ENCODE measurements at places on chromosomes 11 and 22.

- no peak for DNase-seq
Observed at GRCh38 chr11:32870676-32871075, 21.9 kb upstream of the QSER1 start.

DNA sequence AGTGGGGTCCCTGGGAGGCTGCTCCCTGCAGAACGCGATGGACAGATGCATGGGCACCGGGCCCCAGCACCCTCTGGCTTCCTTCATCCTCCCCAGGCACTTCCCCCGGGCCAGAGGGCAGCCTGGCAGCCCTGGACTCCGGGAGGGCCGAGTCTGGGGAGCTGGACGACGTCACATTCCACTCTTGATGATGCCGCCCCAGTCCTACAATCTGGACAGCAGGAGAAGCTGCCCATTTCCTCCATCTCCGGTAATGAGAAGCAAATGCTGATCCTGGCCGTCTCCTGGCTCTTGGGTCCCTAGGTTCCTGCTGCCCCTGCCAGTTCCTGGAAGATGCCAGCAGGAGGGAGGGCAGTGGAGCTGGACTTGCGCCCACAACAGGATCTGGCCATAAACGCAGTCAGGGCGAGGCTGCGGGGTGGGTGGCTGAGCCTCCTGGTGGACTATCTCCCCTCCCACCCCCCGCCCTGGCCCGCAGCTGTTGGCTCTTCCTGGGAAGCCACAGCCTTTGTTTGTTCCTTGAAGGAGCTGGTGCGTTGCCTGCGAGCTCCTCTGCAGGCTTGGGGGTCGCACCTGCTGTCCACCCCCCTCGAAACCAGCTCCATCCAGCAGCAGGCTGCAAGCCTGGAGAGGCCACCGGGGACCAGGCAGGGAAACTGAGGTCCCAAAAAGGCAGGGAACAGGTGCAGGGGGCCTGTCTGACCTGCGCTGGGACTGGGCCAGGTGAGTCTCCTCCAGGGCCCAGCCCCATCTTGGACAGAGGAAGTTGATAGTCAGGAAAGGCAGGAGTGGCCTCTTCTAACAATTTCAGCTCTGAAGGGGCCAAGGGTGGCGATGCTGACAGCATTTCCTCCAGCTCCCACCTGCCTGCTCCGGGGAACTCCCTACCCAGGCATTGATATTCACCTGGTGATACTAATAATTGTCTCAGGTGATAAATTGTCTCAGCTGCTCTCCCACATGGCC, 17.9 kb upstream of the MUC6 start:
- no peak for DNase-seq

GRCh38 chr11:70424765-70425344, 26.5 kb downstream of the CTTN start:
- DNase-seq, result no peak

DNA sequence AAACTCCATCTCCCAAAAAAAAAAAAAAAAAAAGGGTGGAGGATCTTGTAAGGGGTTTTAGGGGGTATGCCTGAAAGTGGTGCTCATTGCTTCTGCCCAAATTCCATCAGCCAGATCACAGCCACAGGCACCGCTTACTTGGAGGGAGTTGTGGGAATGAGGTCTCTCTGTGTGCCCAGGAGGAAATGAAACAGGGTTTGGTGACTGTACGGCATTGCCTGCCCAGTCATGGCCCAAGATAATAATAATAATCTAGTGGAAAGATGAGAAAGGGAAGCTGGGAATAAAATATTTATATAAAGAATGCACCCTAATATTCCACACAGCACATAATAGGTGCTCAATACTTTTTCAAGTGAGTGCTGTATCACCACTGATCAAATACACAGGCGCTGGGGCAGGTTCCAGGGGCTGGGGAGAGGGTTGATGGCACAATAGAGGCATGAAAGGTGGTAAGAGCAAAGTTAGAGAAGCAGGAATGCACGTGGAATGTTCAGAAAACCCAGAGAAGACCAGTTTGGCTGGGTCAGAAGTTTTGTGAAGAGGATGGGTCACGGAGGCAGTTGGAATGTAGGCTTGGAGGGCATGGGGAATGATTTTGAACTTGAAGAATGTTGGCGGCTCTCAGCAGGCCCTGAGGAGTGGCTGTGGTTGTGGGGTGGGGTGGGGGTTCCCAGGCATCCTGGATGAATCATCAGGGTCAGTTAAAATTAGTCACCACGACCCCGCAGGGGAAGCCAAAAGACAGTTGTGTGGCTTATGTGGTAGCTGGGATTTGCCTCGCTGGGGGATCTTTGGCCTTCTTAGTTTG, 12.5 kb upstream of the MB start:
- no peak for DNase-seq

DNA sequence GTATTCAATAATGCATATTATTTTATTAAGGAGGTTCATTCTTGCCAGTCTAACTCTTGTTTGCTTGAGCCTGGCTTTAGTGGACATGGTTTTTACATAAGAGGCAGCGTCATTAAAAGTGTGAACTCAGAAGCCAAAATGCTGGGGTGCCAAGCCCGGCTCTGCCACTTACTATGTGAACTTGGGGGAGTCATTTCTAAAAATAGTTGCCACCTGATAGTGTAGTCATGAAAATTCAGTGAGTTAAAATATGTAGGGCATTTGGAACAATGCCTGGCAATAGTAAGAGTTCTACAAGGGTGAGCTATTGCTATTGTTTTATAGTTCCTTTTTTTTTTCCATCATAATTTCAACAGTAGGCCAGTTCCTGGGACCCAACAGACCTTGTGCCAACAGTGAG, 49.9 kb downstream of the TENM4 start:
- no peak for DNase-seq

- DNase-seq, result no peak
Observed at GRCh38 chr11:101034076-101034475, 95.5 kb downstream of the PGR start.

GRCh38 chr11:76588455-76589325, 81.9 kb downstream of the LRRC32 start:
- no peak for DNase-seq

DNA sequence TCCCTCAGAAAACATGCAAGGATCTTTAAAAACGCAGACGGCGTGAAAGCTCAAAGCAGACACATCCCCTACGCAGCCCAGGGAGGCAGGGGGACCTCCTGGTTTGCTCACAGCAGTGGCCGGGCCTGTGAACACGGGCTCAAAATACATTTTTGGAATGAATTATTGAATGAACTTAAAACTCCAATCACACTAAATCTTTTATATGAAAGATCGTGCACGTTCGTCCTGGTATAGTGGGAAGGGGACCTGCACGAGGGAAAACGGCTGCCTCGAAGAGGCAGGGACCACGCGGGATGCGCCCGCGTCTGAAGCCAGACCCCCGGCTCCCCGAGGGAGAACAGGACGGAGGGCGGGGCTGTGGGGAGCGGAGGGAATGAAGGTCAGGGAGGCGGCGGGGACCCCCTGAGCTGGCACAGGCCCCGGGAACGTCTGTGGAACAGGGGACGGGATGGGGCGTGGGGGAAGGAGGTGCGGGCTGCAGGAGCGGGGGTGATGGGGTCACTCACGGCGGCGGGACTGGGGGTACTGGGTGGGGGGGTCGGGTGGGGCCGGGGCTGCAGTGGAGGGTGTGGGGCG, 1.3 kb upstream of the PANX2 start:
- no peak for DNase-seq

- DNase-seq, result no peak
Observed at GRCh38 chr22:30211124-30211820, 35.3 kb downstream of the LIF start.

- no peak for DNase-seq
Observed at GRCh38 chr11:95070471-95070870, 3.8 kb downstream of the SRSF8 start.

GRCh38 chr11:65776196-65776595, 4.6 kb downstream of the AP5B1 start:
- DNase-seq, result no peak

DNA sequence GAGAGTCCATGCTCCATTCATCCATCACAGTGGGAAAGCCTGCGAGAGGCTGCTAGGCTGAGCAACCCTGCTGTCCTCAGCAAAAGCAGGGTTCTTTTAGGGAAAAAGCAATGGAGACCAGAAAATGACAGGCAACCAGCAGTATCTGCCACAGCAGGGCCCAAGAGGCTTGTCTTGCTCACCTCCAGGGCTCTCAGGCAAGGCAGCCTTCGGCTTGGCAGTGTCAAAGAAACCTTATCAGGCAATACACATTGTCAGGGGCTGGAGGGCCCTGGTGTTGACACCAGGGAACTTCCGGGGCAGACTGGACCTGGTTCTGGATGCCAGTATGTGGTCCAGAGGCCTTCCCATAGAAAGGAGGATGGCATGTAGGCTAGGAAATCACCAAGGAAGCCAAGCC, 10.2 kb upstream of the TLCD5 start:
- no peak for DNase-seq
